ENCODE measurements at places on chromosomes 1 and 21.

GRCh38 chr1:200242110-200243041, 167.5 kb downstream of the ZNF281 start:
- DNase-seq: no peak

DNA sequence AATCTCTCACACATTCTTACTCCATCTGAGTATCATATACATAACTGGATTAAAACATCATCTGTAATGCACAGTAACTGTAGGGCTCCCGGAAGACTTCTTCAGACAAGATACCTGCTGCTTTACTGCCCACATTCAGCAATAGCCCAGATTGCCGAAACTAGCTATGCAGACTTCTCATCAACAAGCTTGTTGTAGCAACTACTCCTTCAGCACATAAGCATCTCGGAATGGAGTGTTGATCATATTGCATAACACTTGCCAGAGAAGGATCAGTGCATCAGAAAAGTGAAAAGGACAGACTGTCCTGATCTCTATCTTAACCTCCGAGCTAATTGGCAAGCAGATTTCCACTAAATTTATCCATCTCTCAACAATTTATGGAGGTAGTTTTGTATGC, 354.6 kb upstream of the C1orf87 start:
- no peak for DNase-seq

GRCh38 chr1:17561561-17561985, 22.1 kb downstream of the ARHGEF10L start:
- no peak for DNase-seq

- DNase-seq: no peak
Measured at GRCh38 chr1:22331618-22332423, 119.8 kb upstream of the ZBTB40 start.

DNA sequence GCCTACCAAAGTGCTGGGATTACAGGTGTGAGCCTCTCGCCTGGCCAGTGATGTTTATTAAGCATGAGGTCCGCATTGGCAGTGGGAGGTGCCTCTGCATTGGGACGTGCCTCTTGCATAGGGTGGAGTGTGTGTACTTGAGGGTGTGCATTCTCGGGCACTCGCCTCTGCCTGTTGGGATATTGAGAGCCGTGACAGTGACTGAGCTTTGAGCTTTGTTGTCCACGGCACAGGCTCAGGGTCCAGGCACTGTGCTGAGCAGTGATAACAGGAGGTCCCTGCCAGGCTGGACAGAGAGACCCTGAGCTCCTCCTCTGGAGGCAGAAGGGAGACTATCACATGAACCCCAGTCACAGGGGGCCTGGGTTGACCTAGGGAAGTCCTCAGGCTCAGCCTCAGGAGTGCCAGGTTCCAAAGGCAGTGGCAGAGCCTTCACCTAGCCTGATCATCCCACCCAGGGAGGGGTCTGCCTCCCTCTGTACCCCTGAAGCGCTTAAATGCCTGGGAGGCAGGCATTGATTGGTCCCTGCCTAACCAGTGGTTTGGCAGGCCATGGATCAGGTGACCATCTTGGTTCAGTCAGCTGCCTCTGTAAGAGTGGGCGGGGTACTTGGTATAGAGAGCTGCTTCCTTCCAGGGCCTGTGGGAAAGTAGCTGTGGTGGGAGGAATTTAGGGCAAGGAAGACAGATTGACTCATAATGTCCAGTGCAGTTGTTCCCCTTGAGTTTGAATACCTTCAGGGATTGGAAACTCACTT, 213.8 kb upstream of the TMEM51 start:
- no peak for DNase-seq

- DNase-seq: no peak
Measured at GRCh38 chr1:32786856-32787255, 30.3 kb downstream of the YARS1 start.

DNA sequence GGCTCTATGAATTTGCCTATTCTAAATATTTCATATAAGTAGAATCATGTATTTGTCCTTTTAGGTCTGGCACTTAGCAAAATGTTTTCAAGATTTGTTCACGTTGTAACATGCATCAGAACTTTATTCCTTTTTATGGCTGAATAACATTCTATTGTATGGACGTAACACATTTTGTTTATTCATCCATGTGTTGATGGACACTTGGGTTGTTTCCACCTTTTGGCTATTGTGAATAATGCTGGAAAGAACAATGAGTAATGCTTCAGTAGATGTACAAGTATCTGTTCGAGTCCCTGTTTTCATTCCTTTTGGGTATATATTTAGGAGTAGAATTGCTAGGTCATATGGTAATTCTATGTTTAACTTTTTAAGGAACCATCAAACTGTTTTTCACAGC, 24.7 kb downstream of the SLC35A3 start:
- no peak for DNase-seq

DNA sequence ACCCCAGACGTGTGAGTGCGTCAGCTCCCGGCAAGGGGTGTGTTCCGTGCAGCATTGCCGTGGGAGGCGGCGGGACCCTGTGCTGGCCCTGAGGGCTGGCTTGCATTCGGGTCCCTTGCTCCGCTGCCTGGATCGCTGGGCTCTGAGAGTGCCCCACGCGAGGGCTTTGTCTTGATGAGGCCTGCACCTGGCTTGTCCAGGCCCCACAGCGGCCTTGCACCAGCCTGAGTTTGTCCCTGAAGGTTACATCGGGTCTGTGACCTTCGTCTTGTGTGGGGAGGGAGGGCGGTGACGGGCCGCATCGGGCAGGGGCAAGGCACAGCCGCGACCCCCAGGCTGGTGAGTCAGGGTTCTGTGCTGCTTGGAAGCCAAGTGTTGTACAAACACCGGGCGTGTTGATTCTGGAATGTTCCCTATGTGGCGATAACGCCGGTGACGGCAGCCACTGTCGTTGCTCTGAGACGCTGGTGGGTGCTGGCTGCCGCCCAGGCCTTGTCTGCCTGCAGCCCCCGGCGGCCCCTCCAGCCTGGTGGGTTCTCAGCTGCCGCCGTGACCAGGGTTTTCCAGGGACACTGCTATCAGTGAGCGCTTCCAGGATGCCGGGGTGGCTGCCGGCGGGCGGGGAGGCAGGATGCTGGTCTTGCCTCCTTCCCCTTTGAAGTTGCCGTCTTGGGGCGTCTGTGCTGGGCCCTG, 42.9 kb downstream of the SLX9 start:
- DNase-seq: no peak

DNA sequence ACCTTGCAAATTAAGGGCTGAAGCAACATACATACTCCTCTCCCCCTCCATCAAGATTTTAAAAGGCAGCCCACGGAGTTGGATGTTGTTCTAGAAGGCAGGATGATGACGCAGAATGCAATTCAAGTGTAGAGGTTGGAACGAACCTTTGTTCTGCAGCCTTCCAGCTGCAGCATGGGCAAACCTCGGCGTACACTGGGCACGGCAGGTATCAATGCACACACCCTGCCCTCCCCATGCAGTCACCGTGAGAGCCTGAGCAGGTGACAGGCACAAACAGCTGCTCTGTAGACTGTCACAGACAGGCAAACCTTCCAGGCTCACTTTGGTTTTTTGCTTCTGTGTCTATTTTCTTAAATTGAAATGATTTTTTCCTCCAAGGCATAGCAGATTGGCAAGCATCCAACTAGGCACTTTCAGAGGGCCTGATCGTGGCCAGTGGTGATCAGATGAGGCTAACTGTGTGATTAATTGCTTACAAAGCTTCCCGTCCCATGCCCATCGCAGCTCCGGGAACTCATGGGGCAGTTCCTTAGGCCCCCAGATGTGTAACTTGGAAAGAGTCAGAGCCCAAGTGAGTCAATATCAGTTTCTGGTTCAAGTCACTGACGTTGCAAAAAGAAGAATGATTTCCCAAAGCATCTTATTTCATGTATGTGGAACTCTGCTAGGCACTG, 82.3 kb downstream of the ITPKB start:
- DNase-seq: no peak

- no peak for DNase-seq
Measured at GRCh38 chr21:28111151-28111619, 881.5 kb downstream of the LTN1 start.

GRCh38 chr1:234683127-234683860, 73.3 kb upstream of the IRF2BP2 start:
- no peak for DNase-seq

GRCh38 chr1:7425771-7426170, 345.3 kb upstream of the VAMP3 start:
- DNase-seq: no peak

DNA sequence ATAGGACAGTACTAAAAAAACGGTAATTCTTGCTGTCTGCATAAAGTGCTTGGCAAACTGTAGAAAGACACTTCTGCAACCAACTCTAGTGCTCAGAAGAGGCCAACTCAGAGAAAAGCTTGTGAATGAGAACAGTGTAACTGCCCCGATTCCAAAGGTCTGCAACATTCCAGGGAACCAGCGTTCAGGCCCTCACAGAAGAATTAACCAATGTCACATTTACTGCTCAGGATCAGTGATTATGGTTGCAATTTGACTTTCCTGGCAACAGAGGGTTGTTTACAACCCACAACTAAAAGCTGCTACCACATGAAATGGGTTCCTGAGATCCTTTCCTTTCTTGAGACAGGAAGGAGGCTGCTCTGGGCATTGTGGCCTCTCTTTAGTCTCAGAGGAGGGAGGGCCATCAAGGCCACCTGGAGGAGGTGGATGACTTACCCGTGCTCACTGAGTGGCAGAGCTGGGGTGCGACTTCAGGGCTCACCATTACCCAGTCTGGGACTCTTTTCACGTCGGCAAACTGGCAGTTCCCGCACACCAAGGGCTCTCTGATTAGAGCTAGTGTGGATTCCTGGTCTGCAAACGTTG, 15.3 kb downstream of the SRSF4 start:
- no peak for DNase-seq

DNA sequence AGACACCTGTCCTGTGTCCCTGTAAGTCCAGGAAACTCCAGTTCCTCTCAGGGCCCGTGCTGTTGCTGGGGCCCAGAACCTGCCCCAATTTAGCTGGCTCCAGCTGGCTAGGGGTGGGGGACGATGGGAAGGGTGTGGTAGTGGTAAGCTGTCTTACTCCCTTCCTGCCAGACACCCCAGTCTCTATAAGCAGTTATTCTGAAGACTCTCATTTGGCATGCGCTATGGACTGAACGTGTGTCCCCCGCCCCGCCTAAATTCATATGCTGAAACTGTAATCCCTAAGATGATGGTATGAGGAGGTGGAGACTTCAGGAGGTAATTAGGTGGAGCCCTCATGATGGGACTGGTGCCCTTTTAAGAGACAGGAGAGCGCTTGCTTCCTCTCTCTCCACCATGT, 82.0 kb downstream of the MAP3K7CL start:
- no peak for DNase-seq

GRCh38 chr1:228360533-228361313, 45.9 kb downstream of the TRIM11 start:
- no peak for DNase-seq

DNA sequence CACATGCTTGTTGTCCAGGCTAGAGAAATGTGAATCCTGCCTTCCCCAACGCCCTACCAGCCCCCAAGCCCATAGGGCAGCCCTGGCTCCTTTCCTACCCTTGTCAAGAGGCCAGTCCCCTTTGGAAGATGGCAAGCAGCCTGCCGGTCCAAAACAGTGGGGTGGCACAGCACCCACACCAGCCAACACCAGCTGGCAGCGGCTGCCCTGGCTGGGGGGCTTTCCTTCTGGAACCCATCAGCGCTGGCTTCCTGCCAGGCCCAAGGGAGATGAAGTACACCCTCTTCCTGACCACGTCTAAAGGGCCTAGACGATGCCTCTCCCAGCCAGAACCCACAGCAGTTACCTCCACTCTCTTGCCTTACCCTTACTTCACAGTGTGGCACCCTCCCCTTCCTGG, 24.2 kb downstream of the KCNN3 start:
- DNase-seq: no peak

DNA sequence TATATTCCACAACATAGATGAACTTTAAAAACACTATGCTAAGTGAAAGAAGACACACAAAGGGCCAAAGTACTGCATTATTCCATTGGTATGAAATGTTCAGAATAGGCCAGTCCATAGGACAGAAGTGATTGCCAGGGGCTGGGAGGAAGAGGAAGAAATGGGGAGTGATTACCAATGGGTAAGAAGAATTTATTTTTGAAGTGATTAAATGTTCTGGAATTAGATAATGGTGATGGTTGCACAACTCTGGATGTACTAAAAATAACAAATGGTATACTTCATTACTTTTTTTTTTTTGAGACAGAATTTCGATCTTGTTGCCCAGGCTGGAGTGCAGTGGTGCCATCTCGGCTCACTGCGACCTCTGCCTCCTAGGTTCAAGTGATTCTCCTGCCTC, 61.7 kb downstream of the CHD5 start:
- DNase-seq: no peak

DNA sequence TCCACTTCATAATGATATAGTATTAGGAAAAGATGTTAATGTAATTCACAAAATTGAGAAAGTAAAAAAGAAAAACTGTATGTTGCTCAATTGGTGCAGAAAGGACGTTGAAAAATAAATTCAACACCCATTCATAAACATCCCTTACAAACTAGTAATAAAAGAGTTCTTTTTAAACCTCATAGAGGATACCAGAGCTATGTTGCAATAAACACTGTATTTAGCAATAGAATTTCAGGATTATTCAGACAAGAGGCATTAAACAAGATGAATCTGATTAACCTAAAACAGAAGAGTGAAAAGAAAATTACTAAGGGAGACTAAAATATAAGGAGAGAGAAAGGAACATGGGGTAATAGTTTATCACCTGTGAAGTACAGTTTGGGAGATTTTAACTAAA, 154.8 kb downstream of the NTPCR start:
- DNase-seq: no peak

GRCh38 chr1:61289232-61290098, 207.1 kb downstream of the NFIA start:
- DNase-seq: no peak

GRCh38 chr1:201389051-201389450, 10.1 kb downstream of the LAD1 start:
- no peak for DNase-seq

DNA sequence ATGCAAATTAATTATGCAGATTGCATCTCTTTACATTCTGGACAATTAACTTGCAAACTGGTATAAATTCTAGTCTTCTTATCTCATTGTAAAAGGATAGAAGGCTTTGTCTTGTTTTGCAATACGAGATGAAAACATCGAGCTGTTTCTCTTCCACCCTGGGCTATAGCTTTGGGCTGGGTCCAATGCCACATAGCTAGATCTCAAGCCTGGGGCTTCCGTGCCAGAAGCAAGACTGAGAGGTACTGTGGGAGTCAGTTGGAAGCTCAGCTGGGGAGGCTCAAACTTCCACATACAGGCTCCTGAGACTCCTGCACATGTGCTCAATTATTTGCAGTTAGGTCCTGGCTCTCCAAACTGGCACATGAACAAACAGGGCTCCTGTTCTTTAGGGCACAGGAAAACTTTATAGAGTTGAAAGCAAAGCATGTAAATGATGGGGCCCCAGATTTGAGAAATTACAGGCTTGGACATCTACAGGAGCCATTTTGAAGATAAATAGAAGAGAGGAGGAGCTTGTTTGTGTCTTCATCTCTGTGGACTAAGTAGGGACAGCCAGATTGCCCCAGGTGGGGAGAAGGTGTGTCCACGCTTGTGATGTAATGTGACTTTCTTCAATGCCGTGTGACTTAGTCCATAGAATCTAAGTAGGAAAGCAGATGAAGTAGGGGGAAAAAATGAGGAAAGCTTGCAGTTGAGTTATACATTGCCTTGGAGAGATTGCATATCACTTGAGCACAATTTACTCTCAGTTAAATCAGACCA, 65.9 kb upstream of the SIPA1L2 start:
- DNase-seq: no peak

All from cortex of kidney (tissue), 1 donor.